ENCODE measurements at places on chromosomes 11 and 22.

- peak; percentile 85 for DNase-seq
Observed at GRCh38 chr11:114044042-114044871, 15.3 kb upstream of the ZBTB16 start.

DNA sequence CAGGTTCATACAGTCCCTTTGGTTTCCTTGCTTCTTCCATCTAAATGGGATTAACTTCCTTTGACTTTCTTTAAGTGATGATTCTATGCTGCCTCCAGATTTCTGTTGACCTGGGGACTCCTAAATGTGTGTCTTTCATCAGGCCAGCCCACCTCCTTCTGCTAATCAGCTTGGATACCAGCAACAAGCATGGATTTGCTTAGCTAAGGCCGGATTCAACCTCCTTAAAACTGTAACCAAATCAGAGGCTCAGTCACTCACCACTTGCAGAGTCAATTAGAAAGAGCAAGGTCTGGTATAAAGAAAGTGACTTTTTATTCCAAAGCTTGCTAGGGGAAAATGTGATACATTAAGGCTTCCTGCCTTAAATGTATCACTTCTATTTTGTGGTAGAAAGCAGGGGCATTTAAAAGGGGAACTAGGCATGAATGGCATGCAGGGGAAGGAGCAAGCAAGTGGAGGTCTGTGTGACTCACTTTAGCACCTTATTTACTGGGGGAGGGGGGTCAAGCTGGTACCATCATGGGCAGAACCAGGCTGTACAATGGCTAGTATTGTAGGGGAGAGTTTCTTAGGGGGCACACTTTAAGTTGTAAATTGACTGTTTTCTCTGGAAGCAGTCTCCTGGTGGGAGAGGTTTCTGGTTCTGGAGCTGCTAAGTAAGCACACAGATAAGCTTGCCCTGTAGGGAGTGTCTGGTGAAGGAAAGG, 239.0 kb upstream of the PDGFD start:
- no peak for DNase-seq

DNA sequence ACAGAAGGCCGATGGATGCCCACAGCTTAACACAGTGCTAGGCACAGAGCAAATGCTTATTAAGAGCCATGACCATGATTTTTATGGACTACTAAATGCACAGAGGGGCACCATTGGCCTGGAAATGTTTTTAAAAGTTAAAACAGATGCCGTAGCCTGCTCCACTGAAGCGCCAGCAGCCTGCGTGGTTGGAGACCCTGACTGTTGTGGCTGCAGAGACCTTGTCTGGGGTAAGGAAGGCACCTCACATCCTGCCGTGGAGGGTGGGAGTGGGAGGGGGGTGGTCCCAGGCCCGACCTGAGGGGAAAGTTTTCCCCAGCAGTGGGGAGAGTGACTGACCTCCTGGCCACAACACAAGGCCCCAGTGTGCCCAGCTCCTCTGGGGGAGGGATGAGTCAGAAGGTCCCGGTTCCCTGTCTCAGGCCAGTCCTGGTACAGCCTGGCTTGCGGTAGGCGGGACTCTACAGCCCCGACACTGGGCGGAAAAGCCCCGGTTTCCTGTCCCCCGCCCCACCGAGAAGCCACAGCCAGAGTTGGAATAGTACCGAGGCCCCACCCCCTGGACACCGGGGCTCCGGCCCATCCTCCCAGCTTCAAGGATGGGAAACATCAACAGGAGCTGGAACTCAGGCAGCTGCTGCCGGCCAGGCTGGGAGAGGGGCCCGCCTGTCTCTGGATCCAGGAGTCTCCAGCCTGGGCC, 7.0 kb downstream of the CHST1 start:
- peak; percentile 96 for DNase-seq

DNA sequence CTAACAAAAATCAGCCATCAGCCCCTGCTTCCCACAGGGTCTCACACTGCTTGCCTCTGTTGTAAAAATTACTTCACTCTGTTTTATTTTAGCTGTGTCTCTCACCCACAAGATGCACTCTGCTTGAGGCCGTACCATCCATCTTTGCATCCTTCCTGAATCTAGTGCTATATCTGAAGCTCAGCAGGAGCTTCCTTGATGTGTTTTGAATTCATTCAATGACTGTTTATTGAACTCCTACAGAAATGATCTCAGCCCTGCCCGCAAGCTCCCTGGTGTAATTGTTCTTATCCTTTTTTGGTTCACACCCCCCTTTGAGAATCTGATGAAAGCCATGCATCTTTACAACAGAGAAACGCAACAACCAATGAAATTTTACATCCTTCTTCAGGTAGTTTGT, 310.2 kb upstream of the ZC3H12C start:
- DNase-seq, result no peak

DNA sequence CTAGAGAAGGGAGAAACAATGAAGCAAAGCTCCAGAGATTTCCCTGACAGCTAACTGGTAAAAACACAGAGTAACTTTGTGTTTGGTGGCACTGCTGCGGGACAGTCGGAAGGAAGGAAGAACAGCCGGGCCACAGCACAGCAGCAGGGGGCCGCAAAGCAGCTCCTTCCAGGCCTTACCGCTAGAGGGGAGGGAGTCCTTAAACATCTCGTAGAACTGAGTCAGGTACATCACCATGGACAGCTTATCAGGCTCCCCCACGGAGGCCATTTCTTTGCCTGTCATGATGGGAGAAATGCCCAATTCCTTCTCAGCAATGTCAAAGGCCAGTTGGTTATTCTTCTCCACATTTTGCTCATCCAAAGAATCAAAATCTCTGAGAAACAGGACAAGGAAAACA, 114.6 kb upstream of the BID start:
- DNase-seq, result peak; percentile 23

DNA sequence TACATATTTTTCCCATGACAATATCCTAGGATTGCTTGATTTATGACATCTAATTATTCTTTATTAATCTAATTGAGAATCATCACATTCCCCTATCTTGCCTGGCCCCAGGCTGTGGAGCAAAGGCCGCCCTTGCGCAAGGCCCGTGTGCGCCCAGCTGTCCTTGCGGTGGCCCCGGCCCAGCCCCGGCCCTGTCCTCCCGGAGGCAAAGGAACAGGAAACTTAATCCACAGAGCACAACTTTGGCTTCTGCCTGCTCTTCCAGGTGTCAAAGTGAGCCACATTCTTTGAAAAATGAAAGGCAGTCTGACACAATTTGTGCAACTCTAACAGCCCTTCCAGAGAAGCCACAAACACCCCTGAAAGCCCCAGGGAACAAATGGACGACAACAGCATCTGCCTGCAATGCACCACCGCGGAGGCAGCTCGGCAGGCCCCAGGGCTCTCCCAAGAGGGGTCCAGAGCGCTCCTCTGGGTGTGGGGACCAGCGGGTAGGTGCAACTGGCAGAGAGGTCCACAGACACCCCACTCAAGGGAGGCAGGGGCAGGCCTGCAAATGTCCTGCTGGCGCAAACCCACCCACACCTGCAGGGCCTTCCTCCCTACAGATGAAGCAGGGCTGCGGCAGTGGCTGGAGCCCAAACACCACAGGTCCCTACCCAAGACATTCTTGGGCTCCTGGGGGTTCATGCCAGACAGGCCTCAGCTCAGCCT, 30.3 kb downstream of the GNB1L start:
- DNase-seq, result no peak

- no peak for DNase-seq
Observed at GRCh38 chr11:126547691-126548090, 192.2 kb downstream of the ST3GAL4 start.

DNA sequence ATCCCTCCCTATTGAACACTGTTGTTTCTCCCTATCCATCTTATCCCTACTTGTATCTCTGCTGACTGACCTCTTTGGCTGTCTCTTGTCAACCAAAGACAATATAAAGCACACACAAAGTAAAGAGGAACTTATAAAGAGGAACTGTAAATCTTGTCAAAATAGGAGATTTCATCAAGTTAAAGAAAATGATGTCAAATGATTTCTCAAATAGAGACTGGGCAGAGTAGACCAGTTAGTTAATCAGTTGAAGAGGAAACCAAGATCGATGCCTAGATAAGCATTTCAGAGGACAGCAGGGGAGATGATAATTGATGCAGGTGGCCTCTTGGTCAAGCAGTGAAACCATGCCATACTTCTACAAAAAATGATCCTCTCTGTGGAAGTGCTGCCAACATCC, 22.7 kb downstream of the KCNQ1OT1 start:
- DNase-seq, result no peak

DNA sequence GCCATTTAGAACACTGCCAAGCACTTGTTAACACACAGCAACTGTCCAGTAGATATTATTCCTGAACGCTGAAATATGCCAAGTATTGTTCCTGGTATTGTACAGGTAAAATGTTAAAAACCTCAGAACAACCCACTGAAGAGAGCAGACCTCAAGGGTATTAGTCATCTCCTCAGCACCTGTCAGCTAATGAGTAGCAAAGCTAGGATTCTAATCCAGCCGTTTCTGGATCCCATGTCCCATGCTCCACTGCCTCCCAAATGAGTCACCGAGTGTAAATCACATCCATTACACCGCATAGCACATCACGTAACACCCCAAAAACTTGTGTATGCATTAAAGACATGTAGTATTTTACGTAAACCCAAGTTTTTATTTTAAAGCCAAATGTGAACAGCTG, 705.4 kb upstream of the TENM4 start:
- DNase-seq, result no peak

GRCh38 chr11:69411257-69411924, 70.1 kb upstream of the LINC01488 start:
- DNase-seq, result no peak

DNA sequence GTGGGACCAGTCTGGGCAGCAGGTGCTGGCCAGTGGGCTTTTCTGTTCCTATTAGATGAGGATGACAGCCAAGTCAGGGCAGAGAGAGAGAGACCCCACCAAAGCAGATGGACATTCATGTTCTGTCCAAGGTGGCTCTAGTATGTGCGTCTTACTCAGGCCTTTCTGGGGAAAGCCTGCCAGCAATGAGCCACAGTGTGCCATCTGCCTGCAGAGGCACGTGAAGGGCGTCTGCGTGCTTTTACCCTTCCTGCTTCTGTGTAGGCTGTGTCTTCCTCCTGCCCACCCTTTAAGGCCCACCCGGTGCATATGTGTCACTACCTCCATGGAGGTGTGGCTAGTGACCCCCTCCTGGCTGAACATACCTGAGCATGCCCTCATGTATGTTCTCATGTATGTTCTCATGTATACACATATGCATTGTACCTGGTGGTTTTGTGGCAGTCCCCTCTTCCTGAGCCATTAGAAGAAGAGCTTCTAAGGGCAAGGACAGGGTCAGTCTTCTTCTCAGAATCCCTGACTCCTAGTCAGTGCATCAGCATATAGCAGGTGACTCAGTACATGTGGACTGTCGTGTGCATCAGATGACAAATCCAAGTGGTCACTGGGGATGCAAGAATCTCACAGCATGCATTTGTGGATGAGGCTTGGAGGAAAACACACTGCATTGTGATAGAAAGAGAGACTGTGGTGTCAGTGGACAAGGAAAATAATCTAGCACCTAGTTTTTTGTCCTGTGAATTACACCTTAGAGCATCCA, 90.4 kb upstream of the YWHAH start:
- DNase-seq, result no peak

DNA sequence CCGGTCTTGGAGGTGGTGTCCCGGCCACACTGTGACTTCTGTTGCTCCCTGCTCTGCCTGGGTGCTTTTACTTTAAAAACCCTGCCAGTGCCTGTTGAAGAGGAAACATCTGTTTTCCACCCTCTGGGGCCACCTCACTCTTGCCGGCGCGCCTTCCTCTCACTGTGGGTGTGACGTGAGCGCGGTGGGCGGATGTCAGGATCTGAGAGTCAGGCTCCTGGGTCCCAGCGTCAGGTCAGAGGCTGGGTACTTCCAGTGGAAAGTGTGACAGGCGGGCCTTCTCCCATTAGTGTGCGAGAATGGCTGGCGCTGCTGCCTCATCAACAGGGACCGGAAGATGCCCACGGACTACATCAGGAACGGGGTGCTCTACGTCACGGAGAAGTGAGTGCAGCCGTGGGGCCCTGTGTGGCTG, 54.2 kb downstream of the GRAMD4 start:
- DNase-seq, result peak; percentile 36

- no peak for DNase-seq
Observed at GRCh38 chr11:66247295-66247694, 21.1 kb upstream of the RAB1B start.

GRCh38 chr11:86255896-86256295, 11.3 kb downstream of the EED start:
- no peak for DNase-seq

- no peak for DNase-seq
Observed at GRCh38 chr11:16863389-16863788, 124.9 kb downstream of the C11orf58 start.

DNA sequence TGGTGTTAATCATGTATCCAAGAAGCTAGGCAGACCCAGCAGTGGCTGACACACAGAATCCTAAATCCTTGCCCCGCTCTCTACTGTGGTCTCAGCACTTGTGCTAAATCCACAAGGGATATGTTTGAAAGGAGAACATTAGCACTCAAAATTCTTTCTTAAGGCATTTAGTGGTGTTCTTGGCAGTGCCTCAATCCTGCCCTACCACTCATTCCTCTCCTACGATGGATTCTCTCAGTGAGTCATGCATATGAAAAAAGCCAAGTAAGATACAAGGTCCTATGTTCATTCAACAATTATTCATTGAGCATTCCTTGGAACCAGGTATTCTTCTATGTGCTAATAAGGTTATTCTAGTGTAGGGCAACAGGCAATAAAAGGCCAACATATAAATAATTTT, 31.2 kb downstream of the RRP8 start:
- no peak for DNase-seq

- no peak for DNase-seq
Observed at GRCh38 chr11:12818333-12819015, 144.3 kb downstream of the TEAD1 start.

DNA sequence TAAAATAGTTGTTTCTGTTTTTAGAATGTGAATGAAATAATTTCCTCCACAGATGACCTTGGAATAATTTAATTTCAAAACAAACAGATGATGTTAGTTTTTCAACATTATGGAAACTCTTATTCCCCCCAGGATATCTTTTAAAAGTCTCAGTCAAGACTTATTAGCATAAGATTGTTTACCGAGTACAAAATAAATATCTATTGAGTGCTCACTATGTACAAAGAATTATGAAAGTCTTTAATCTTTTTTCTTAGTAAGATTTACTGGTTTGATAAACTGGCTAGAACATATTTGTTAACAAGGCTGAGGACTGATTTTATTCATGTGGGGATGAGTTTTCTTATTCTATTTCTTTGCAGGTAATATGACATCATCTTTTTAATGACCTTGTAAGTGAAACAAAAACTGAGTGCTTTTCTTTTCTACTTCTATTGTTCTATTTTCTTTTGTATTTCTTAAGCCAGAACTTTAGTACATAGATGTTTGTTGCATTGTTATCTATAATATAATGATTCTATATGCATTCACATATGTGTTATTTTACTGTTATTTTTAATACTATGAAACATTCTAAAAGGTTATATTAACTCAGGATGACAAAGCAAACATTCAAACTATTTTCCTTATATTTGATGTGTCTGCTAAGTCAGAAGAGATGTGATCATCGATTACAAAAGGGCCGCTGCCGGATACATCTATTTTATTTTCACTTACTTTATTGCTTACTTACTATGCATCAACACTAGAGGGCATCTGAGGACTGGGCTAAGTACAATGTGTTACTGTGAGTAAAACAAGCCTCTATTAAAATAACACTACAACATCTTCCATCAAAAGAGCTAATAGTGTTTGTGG, 111.0 kb upstream of the ARHGAP42 start:
- peak; percentile 56 for DNase-seq

GRCh38 chr11:6626971-6627761, 7.9 kb upstream of the TPP1 start:
- DNase-seq, result no peak

GRCh38 chr11:122727101-122727929, 71.8 kb downstream of the UBASH3B start:
- peak; percentile 34 for DNase-seq

GRCh38 chr11:121563900-121564822, 111.4 kb upstream of the SORL1-AS1 start:
- no peak for DNase-seq

GRCh38 chr11:61106894-61107470, 4.7 kb downstream of the CD5 start:
- DNase-seq, result no peak
